IPS DF 19.7 (cell line): ENCODE measurements at places on chromosomes 7 and 10.

DNA sequence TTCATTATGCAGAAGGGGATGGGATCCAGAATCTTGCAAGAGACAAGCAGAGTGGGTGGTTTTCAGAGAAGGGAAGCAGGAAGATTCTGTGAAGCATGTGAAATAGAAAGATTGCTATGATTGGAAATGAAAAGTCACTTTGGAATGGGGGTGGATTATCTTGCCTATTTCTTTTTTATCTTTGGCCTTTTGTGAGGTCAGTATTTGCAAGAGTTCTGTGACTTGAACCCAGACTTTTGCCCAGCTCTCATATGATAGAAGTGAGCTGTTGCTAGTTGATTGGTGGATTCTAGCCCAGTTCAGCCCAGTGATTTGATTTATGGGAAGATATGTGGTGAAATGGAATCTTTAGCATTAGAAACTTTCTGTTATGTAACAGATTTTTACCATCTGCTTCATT, 17.1 kb downstream of the ENTPD7 start:
- DNase-seq, result no peak

DNA sequence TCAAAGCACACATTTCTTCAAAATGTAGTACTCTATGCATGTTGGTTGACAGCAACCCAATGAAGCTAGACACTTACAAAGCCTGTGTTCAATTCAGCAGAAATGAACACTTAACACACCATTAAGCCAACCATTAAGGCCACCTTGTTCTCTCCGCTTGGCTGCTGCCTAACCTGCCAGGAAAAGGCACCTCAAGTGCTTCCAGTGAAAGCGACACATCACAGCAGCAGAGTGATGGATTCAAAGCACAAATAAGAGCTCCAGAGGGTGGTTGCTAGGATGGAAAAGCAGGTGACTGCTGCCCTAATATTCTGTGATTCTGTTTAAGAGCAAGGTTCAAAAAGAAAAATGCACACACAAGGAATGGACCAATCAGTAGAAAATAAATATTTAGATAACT, 81.5 kb upstream of the GNAI1 start:
- no peak for DNase-seq

GRCh38 chr7:158128572-158128971, 459.1 kb downstream of the PTPRN2 start:
- DNase-seq, result no peak

GRCh38 chr7:89731751-89732445, 422.4 kb upstream of the STEAP1 start:
- DNase-seq, result no peak

DNA sequence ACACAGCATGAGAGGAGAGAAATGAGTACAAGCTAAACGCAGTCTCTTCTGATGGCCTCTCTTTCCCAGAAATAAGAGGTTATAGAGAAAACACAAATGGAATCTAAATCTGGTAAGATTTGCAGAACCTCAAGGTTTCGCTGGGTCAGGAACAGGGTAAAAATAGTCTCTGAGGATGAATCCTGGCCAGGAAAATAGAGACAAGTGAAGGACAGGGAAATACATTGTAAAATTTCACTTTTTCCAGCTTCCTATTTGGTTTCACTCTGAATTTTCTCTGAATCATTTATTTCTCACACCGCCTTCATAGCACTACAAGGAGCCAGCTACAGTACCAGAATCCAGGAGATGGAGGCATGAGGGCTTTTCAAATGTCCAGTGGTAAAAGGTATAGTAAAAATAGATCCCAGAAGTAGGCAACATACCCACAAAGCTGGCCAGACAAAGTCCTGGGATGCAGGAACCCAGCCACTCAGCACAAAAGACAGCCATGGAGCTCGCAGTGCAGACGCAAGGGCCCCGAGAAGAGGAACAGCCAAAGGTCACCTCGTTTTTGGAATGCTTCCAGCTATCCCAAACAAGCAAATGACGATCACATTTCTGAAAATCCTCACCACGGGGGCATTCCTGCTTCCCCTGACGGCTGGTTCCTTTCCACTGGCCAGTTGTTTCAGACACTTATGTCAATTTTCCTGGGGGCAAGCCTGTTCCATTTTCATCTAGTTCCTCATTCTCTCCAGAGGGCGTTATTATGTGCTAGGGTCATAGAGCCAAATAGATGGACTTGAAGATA, 21.5 kb upstream of the IKZF1 start:
- no peak for DNase-seq

GRCh38 chr10:90204956-90205314, 503.5 kb downstream of the KIF20B start:
- DNase-seq, result no peak

DNA sequence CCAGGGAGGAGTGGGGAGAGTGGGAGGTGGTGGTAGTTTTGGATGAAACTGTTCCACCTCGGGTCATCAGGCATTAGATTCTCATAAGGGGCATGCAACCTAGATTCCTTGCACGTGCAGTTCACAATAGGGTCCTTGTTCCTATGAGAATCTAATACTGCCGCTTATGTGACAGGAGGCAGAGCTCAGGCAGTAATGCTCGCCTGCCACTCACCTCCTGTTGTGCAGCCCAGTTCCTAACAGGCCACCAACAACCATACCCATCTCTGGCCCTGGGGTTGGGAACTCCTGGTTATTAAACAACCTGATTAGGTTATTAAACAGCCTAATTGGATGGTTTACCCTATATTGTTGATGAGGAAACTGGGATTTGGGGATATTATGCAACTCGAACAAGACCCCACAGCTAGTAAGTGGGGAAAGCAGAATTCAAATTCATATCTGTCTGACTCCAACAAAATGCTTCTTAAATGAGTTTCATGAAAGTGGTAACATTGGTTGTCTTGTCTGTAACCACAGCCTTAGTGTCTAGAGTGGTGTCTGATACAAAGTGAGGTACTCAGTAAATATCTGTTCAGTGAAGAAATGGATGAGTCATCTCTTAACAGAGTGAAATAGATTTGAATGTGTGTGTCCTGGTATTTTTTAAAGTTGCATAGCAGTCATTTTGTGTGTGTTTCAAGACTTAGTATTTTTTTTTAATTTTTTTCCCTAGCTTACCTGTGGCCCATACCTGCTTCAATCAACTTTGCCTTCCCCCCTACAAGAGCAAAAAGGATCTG, 101.6 kb downstream of the HECTD2 start:
- no peak for DNase-seq

DNA sequence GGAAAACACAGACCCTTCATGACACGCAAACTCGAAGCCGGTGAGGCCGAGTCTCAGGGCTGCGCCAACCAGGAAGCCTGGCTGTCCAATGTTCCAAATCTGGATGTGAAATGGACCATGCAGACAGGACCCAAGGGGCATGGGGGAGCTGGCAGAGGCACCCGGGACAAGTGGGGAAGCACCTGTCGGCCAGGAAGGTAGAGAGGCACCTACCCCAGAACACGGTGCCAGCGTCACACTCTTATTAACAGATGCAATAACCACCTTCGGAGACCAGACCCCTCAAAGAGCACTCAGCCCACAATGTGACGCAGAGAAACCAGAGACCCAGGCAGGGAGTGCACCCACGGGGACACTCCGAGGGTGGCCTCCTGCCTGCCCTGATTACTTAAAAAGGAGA, 88.3 kb upstream of the PDGFA start:
- no peak for DNase-seq

DNA sequence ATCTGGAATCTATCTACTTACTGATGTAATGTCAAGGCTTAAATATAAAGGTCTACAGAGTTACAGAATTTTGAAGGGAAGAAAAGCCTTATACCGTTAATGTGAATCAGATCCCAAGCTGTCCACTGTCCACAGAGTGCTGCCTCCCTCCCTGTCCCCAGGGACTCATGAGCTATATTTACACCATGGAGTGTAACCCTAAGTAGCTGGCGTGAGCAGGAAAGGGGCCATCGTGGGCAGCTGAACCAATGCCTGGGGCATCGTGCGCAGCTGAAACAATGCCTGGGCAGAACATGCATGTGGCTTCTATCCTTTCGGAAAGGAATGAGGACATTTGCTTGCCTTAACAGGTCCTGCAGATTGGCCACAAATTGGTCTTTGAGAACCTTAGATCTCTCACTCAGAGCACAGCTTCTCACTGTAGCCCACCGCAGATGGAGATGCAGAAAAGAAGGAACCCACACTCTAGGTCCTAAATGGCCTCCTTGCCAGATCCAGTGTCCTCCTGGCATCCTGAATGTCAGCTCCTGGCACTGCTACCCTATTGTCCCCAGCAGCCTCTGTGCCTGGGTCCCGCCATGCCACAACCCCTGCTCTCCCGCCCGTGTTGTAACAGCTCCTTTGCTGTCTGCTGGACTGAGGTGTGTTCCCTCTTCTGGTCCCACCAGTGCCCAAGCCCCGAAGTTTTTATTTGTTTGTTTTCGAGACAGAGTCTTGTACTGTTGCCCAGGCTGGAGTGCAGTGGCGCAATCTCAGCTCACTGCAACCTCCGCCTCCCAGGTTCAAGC, 30.3 kb downstream of the CCDC3 start:
- no peak for DNase-seq

- DNase-seq, result no peak
Measured at GRCh38 chr7:141072548-141073172, 1.2 kb upstream of the TMEM178B start.

GRCh38 chr7:20172736-20173334, 44.3 kb downstream of the MACC1 start:
- peak; percentile 64 for DNase-seq

- no peak for DNase-seq
Measured at GRCh38 chr7:66804001-66804400, 63.5 kb downstream of the RABGEF1 start.

- no peak for DNase-seq
Measured at GRCh38 chr7:81445462-81445861, 324.4 kb downstream of the HGF start.
